ENCODE measurements at places on chromosomes 1 and 21. TPM values are rescaled to one million over a fixed set of nuclear protein-coding genes. Genes with fewer than 3 reads are reported as not detected.

Gene PUM1
- total RNA-seq: 41.1 TPM

Gene TRIM45
- total RNA-seq: 3.8 TPM

Gene B3GALT5
- total RNA-seq: 0.17 TPM

Gene KLF17
- not detected for total RNA-seq

Gene SELP
- total RNA-seq: not detected

Gene CC2D1B
- 21.0 TPM for total RNA-seq

Gene SPRR3
- total RNA-seq: not detected

Gene UBE2U
- total RNA-seq: not detected

Gene FMN2
- total RNA-seq: not detected
